ENCODE measurements at places on chromosomes 11 and 22.

DNA sequence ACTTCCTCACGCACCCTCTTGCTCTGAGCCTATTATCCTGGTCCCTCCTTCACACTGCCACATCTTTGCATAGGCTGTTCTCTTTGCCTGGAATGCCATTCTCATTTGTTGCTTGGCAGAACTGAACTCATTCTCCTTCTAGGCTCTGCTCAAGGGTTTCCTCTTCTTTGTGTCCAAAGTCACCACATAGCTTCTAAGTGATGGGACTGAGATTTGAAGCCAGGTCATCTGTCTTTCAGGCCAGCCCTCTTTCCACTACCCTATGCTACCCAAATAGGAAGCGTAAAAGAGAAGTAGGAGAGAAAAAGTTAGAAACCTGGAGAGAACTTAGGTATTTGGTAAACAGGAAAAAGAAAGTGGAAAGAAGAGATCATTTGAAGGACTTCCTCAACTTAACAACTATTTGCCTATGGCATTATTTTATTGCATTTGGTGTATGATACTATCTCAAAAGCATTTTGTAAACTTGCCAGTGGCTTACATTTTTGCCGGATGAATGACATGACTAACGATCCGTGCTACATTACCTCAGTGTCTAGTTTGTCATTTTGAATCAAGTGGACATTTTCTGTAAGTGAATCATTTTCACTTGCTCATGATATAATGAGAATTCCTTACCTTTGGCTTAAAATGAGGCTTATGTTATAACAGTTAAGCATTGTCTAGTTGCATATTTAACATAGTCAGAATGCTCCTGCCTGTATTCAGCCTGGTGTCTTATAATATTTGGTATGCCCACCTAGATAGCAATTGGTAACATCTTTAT is 18.5 kb downstream of the NF2 start:
- no peak for DNase-seq

GRCh38 chr11:86577644-86578636 is 94.5 kb downstream of the ME3 start:
- DNase-seq, result no peak

- DNase-seq, result no peak
Measured at GRCh38 chr11:117356126-117356890, 28.7 kb downstream of the CEP164 start.

GRCh38 chr22:47674600-47674999 is 912.1 kb downstream of the TBC1D22A start:
- DNase-seq, result no peak

DNA sequence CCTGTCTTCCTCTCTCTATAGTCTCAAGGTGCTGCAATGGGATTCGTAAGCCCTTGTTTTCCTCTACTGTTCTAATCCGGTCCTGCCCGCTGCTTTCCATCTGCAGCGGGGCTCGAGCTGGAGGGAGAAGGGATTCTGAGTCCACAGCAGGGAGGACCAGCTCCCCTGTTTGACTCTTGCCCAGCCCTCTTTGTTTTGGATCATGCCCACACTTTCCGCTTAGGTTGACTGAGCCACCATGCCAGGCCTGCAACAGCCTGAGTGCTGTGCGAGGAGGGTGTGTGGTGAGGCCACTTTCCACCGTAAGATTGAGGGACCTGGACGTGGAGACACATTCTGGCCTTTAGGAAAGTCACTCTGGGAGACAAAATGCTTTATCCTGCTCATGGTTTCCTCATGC is 58.3 kb downstream of the CEP164 start:
- DNase-seq, result no peak

DNA sequence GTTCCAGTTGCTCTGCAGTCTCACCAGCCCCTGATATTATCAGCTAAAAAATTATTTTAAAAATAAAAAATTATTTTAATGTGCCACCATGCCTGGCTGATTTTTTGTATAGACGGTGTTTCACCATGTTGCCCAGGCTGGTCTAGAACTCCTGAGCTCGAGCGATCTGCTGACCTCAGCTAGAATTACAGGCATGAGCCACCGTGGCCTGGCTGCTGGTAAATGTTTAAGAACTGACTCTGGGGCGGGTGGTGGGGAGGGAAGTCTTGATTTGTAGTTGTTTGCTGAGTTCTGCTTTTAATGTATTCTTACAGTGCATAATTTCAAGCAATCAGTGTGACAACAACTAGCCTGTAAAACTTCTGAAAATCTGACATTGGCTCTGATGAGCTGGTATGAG is 120.9 kb upstream of the PLET1 start:
- DNase-seq, result no peak

GRCh38 chr11:114153224-114153623 is 93.7 kb downstream of the ZBTB16 start:
- no peak for DNase-seq

- no peak for DNase-seq
Measured at GRCh38 chr11:61266602-61267001, 25.6 kb downstream of the PGA5 start.

- no peak for DNase-seq
Measured at GRCh38 chr11:58318532-58318931, 40.3 kb downstream of the OR5B17 start.

- no peak for DNase-seq
Measured at GRCh38 chr11:35820614-35821013, 123.2 kb upstream of the LDLRAD3 start.

DNA sequence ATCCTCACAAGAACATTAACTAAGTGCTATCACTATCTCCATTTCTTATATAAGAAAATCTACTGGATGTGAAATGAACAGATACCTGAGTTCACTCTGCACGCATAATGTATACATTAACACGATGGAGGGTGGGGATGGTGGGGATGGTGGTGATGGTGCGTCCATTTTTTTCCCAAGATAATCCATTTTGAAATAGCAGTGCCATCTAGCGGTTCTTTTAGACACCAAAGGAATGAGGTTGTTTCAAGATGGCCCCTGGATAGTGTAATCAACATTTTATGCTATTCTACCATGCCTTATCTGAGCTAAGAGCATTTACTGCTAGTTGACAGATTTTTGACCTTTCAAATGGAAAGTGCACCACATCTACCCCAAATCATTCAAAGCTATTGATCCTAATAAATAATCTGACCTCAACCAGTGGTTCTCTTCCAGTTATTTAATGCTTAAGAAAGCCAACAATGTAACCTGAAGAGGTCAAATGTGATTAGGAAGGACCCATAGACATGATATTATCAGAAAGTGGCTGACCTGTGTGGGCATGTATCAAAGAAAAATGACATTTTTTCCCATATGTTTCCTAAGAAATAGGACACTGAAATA is 714.7 kb upstream of the TENM4 start:
- no peak for DNase-seq

- no peak for DNase-seq
Measured at GRCh38 chr11:78689585-78690153, 115.0 kb upstream of the NARS2 start.

- DNase-seq, result no peak
Measured at GRCh38 chr22:36367479-36367878, 20.3 kb downstream of the MYH9 start.

DNA sequence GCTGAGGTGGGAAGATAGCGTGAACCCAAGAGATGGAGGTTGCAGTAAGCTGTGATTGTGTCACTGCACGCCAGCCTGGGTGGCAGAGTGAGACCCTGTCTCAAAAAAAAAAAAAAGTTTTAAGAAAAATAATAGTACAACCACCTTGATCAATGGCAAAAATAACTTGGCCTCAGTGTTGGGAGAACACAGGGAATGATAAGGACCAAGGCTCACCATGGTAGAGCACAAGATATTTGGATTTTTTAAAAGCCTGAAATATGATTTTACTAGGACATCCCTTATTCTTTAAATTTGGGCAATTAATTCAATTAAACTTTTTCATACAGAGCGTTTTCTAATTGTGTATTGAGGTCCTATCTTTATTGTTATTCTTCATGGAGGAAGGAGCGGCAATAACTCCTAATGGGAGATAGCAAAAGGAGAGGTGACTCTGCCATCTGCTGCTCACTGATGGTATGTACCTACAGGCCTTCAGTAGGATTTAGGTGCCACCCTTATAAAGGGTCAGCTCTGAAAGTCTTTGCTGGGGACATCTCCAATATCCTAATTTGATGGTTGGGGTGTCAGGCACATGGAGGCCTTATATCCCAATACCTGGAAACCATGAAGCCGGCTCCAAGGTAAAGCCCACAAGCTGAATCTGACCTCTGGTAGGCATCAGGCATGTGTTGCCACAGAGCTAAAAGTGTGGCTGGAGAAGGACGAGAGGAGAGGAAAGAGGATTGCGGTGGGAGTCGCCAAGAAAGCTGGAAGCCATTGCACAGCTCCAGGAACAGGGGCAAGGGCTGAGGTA is 21.9 kb upstream of the POLD3 start:
- DNase-seq, result peak; percentile 30

DNA sequence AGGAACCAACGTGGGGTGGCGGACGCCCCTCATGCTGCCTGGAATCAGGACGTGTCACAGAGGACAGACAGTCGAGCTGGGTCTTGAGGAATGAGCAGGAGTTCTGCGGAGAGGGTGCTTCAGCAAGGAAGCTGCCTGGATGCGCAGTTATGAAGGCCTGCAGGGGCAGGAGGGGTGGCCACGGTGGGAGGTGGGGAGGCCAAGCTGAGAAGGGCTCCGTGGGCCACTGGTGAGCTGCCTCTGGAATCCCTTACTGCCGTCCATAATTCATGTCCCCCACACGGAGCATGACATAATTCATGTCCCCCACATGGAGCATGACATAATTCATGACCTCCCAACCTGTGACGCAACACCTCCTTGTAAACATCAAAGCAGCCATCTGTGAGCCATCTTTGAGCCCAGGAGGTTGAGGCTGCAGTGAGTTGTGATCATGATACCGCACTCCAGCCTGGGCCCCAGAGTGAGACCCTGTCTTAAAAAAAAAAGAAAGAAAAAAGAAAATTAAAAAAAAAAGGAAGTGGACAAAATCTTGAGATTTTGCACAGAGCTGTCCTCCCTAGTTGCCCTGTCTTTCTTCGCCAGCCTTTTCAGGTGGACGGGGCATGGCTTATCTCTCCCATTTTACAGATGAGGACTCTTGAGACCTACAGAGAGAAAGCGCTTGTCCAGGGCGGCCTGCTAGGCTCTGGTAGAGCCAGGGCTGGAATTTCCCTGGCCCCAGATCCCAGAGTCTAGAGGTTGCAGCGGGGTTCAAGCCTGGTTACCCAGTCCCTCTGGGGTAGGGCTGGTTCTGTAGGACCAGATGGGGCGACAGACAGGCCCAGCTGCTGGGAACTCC is 24.3 kb upstream of the PICK1 start:
- no peak for DNase-seq

GRCh38 chr11:79438631-79439409 is 2.0 kb downstream of the TENM4 start:
- no peak for DNase-seq

DNA sequence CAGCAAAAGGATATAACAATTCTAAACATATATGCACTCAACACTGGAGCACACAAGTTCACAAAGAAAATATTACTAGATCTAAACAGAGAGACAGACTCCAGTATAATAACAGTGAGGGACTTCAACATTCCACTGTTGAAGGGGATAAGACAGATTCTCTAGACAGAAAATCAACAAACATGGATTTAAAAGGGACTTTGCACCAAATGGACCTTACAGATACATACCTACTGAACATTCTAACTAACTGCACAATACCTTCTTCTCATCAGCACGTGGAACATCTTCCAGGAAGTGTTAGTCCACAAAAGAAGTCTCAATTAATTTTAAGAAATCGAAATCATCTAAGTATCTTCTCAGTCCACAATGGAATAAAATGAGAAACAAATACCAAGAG is 26.6 kb downstream of the RSF1 start:
- DNase-seq, result no peak

- no peak for DNase-seq
Measured at GRCh38 chr22:32818446-32819115, 17.1 kb downstream of the TIMP3 start.

DNA sequence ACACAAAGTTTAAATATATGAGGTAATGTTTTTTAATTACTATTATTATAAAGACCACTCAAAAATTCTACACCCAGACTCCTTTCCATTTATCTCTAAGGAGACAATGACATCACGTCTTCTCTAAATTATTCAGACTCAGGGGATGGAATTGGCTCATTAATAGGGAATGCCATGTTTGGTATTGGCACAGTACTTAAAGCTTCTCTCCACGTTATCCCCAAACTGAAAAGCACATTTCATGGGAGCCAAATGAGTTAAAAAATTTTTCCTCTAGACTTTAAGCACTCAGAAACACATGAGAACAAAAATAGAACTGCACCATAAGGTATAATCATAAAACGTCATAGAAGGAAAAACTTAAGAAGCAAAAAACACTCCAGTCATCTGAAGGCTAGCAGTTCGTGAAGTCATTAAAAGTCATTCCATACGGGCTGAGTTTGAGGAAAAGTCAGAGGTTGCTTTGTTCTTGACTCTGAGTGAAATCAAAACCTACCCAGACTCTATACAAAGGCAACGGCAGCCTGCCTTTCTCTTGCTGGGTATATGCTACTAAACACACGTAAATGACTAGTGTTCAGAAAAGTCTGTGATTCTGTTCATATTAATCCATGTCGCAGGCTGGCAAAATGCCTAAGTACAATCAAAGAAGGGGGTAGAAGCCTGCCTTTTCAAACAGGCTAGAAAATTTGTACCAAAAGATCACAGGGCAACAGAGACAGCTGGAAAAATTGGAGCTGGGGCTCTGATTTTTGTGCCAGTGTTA is 8.7 kb upstream of the MPPED2 start:
- no peak for DNase-seq

DNA sequence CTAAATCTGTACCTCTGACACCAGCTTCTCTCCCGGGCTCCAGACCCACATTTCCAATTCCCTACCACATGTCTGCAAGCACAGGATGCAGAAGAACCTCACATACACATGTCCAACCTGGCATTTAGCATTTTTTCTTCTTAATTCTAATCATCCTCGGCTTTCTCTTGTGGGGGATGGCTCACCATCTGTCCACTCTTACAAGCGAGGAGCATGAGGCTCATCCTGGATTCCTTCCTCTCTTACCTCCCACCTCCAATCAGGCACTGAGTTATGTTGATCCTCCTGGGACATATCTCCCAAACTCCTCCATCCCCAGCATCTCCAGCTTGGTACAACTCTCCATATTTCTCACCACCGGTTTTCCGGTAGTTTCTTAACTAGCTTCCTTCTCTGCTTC is 149.8 kb upstream of the LARGE1 start:
- DNase-seq, result no peak

- DNase-seq, result no peak
Measured at GRCh38 chr22:35914665-35915476, 113.8 kb downstream of the RBFOX2 start.

DNA sequence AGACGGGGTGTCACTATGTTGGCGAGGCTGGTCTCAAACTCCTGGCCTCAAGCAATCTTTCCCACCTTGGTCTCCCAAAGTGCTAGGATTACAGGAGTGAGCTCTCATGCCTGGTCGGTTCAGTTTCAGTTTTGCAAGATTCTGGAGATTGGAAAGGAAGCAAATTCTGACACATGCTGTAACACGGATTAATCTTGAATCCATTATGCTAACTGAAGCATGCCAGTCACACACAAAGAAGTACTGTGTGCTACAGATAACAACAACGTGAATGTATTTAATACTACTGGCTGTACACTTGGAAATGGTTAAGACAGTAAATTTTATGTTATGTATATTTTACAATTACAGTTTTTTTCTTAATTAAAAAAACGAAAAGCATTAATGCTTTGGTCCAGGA is 107.6 kb downstream of the MED15 start:
- DNase-seq, result no peak

GRCh38 chr11:11373934-11374333 is 20.9 kb upstream of the CSNK2A3 start:
- no peak for DNase-seq

- no peak for DNase-seq
Measured at GRCh38 chr11:23353611-23354010, 493.3 kb upstream of the CCDC179 start.

All from GM18507 (cell line).